ENCODE measurements at places on chromosomes 4 and X.

- DNase-seq: no peak
These were observed 52.7 kb downstream of the SPINK2 start for GRCh38 chr4:56768763-56769162.

- no peak for DNase-seq
These were observed 647.0 kb downstream of the TRAM1L1 start for GRCh38 chr4:116438417-116438816.

DNA sequence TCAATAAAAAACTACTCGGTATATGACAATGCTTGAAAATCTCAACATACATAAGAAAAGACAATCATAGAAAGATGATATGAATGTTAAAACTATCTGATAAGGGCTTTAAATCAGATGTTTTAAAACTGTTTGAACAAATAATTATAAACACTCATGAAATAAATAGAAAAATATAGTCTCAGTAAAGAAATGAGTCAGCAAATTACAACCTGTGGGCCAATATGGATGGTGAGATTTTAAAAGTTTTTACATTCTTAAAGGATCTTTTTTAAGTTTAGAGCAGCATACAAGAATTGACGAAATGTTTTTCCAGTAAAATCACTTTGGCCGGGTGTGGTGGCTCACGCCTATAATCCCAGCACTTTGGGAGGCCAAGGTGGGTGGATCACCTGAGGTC lies 83.1 kb downstream of the TEX11 start:
- no peak for DNase-seq

- DNase-seq: no peak
These were observed 1.3 kb downstream of the ODAM start for GRCh38 chr4:70196857-70197256.

DNA sequence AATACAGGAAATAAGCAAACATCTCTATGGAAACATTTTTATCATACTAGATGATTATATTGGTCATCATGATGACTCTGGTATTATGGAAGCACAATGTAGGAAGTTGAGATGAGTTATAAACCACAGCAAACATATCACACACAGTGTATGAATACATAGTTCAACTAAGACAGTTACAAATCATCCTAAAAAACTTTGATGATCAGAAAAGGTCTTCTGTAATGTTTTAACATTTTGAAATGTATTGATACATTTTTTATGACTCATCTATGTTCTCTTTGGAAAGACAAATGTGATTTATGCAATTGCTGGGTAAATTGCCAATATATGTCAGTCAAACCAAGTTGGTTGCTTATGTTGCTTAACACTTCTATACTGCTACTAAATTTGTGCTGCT lies 4.8 kb downstream of the CXCL3 start:
- no peak for DNase-seq
